Suppressor macrophage treated with lipopolysaccharide for 4 hours (primary cell): ENCODE measurements at places on chromosomes 6 and 20.

DNA sequence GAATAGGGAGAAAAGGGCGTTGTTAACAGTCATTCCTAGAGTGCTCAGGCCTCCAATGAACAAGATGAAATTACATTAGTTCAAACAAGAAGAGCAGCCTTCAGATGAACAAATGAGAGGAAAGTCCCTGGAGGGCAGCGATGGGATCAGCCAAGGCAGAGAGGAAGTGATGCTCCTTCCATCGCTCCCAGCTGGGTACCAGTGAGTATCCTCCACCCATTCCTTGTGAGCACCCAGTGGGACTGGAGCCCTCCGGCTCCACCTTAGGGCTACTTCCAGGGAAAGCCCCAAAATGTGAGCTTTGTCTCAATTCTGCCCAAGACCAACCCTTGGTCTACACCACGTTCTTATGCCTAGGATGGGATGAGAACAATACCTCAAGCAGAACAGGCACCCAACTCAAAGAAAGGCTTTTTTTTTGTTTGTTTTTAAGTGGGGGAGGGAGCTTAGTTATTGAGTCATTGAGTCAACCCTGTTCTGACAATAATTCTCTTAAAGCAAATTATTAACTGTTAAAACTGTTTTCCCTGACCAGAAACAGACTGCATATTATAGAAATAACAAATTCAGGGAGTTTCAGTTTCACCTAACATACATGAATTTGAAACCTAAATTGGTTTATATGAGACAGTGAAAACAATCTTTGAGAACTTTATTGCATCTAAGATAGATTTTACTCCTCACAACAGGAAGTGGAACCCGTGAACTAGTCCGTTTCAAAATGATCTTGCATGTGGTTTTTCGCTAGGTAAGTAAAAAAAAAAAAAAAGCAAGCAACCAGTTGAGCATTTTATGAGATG lies 106.9 kb downstream of the IPCEF1 start:
- DNase-seq, result peak; percentile 49

- no peak for DNase-seq
Observed at GRCh38 chr6:50093116-50093937, 43.6 kb upstream of the DEFB112 start.

DNA sequence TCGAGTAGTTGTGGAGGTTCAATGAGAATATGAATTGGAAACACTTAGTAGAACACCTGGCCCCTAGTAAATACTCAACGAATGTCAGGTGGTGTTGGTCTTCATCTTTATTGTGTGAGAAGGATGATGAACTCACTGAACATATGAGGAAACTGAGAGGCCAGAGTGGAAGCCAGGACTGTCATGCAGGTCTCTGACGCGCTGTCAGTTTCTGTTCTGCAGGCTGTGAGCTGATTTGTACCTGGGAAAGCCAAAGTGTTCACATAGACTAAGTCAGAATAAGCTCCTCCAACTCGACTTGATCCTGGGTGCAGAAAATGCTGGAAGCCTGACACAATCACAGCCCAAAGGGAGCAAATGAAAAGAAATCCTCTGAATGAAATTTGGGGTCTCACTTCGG lies 222.2 kb downstream of the LY86 start:
- DNase-seq, result peak; percentile 44

DNA sequence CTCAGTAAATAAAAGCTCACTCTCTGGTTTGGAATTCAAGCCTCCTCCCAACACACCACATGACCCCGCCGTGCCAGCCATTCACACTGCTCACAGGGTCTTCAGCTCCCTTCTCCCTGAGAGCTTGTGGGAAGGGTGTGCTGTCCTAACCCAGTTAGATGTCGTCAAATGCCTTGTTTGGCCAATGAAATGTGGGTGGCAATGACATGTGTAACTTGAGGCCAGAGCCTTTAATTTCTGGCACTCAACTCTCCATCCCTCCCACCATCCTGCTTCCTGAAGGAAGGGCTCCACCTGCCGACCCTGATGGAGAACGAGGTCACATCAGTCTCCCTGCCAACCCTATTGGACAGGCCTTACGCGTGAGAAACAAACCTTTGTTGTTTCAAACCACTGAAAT lies 224.5 kb upstream of the AGPAT4 start:
- DNase-seq, result no peak

DNA sequence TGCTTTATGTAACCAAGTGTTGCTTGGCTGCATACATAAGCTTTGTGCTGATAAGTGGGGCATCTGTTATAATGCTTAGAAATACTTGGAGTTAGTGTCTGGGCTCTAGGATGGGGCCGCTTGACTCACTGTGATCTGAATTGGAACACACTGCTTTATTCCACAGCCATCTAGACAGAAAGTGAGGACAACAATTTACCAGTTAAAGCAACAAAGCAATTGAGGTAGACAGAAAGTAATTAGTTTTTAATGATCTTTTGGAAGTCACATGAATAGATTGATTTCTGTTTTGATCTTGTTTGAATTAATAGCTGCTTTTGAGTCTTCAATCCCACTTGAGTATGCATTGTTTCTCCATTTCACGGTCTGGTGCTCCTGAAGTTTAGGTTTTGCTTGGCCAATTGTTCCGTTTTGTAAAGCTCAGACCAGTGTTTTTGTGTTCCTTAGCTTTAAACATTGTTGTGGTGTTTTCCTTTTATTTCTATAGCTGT lies 157.5 kb downstream of the TRMT11 start:
- DNase-seq, result no peak

GRCh38 chr20:36091561-36092397 lies 62.8 kb upstream of the EPB41L1 start:
- no peak for DNase-seq
